ENCODE measurements at places on chromosomes 13 and 19.

DNA sequence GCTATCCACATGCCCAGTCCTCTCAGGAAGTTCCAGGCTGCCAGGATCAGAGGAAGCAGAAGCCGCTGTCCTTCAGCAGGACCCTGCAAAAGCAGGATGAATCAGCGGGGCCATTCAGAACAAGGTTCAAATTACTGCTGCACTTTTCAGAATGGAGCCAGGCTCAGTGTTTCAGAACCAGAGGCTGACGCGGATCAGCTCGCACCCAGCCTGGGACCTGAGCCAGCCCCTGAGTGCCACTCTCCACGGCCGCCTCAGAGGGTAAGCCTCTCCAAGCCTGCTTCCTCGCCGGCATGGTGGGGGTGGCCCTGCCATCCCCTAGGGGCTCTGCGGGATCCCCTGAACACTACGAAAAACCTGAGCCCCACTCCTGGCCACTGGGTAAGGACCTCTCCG is 24.7 kb downstream of the RASA3 start:
- DNase-seq, result peak; percentile 64

DNA sequence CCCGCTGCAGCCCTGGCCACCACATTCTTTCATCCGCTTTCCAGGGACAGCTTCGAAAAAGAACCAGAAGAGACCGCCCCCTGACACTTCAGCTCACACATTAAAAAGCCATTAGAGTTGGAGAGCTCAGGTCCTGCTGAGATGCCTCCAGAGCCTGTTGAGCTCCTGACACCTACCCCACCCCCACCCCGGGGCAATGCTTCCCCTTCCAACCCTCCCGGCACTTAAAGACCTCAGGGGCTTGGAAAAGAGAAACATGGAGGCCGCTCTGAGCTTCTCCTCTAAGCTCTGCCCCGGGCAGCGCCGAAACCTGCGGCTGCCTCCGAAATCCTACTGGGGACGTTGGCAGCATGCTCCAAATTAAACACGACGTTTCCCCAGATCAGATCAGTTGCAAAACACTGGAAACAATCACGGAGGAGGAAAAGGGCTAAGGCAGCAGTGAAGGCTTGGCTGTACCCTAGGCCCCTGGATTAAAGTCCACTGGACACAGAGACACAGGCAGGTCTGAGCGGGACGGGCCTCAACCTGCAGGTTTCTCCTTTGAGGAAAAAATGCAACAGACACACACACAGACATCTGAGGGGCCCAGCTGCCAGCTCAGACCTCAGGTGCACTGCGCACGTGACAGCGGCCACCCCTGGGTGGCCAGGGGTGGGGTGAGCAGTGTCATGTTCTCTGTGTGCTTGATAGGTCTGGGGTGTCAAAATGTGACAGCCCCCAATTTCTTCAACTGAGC is 9.6 kb downstream of the SH3GL1 start:
- DNase-seq, result no peak

DNA sequence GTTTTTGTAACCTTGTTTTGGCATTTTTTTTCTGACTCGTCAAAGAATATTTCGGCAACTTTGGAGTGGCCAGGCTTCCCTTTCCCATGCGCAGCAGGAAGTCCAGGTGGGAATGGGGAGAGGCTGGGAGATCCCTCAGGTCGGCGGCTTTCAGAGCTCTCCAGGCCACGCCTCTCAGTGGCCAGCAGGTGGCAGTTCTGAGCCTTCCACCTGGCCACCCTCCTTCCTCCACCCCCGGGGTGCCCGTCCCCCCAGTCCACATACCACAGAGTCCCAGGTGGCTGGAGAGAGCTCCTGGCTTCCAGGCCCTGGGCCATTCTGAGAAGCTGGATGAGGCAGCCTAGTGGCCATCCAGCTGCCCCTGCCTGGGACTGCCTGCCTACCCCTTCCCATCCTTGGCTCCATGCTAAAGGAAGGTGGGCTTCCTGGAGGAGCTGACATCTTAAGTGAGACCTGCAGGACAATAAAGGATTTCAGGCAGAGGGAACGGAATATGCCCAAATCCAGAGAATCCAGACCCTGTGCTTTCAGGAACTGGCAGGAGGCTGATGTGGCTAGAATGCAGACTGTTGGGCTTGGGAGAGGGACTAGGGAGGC is 46.3 kb downstream of the CCNE1 start:
- DNase-seq, result no peak

DNA sequence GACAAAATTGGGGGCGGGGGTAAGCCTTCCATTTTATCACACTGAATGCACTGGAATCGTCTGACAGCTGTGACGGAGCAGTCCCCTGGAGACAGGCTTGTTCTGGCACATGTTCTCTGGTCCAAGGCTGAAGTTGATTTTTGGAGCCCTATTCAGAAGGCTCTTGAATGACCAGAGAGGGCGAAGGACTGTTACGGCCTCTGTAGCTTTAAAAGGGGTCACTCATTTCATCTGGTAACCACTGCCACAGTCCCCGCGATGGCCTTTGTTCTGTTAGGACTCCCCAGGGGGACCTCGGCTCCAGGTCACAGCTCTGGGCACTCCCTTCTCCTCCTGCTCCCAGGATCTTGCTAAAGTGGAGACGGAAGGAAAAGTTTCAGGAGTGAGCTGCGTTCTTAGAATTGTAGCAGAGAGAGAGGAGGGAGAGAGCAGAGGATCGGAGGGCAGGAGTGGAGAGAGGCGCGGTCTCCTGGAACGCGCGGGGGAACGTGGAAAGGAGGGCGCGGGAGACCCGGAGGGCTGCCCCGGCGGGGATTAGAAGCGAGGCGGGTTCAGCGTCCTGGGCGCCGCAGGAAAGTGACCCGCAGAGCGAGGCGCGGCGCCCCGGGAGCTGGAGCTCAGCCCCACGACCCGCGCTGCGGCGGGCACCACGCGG is 134.3 kb upstream of the MYO16 start:
- no peak for DNase-seq

DNA sequence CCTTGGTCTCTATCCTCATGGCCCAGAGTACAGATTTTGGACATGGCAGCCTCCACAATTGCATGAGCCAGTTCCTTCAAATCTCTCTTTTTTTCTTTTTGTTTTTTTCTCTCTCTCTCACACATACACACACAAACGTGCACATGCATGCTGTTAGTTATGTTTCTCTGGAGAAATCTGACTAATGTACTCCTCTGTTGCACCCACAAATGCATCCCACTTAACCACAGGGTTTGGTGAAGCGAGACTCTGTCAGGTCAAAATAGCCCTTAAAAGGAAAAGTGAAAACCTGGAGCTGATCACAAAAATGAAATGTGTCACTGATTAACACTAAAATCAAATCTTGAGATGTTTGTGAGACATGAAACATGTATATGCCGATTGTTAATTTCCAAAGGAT is 374.6 kb upstream of the ARGLU1 start:
- no peak for DNase-seq

DNA sequence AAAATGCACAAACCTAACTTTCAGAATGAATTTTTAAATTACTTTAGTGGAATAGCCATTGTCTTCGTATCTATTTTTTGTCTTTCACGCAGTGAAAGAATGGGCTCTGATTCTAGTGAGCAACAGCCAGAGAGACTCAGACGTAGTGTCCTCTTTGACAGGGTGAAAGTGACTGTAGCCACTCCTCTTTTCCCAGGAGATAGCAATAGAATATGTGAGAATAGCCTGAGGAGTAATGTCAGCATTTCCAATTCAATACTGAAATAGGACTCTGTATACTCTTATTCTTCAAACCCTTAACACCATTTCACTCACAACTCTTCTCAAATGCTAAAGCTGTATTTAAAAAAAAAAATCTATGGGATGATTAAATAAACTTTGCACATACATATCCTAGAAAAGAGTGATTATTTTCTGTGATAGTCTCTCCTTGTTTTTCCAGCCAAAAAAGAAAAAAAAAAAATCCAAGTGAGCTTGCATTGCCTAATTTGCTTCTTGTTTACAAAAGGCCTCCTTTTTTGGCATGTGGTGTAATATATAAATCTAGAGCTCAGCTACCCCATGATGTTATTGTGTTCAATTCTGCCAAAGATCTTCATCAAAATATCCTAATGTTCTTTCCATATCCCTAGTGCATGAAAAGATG is 626.1 kb upstream of the SLITRK6 start:
- no peak for DNase-seq

- DNase-seq, result peak; percentile 60
Observed at GRCh38 chr13:85508683-85509329, 290.4 kb downstream of the SLITRK6 start.

DNA sequence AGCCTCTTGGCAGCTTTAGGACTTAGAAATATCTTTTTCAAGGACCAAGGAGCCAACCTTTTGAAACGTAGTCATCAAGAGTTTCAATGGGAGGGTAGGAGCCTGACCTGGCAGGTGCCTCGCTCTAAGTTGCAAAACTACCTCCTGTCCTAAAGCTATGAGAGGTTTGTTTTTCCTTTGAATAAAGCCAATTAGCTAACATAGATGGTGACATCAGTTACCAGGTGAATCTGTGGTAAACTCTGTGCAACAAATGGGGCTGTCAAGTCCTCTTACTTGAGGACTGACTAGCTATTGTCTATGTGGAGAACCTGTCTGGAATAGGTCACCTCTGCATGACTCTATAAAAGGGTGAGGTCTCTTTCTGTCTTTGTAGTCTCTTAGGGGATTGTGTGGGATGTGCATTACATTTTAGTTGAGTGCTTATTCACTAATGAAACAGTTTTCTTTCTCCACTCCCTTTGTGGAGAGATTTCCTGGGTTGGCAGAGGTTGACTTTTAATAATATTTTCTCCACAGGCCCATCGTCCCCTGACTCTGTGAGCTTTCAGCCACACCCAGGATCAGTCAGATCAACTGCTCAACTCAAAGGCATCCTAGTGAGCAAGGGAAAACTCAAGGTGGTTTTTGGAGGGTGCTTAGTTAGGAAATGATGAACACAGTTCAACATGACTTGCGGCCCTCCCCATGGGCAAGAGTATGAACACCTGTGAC is 9.9 kb downstream of the ARL11 start:
- no peak for DNase-seq

DNA sequence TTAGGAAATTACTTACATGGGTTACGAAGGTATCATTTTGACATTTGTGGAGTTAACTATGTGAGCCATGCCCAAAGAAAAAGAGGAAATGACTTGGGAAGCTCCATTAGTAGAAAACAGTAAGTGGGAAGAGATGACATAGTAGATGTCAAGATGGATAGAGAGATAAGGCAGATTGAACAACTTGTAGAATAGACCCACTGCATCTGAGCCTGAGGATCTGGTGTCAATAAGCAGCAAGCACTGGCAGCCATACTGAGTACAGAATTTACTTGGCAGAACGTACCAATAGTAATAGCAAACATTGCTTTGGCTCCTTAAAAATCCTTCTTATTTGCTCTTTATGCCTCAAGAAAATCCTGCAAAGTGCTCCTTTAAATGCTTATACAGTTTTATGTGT is 203.8 kb downstream of the GPC6 start:
- DNase-seq, result no peak

DNA sequence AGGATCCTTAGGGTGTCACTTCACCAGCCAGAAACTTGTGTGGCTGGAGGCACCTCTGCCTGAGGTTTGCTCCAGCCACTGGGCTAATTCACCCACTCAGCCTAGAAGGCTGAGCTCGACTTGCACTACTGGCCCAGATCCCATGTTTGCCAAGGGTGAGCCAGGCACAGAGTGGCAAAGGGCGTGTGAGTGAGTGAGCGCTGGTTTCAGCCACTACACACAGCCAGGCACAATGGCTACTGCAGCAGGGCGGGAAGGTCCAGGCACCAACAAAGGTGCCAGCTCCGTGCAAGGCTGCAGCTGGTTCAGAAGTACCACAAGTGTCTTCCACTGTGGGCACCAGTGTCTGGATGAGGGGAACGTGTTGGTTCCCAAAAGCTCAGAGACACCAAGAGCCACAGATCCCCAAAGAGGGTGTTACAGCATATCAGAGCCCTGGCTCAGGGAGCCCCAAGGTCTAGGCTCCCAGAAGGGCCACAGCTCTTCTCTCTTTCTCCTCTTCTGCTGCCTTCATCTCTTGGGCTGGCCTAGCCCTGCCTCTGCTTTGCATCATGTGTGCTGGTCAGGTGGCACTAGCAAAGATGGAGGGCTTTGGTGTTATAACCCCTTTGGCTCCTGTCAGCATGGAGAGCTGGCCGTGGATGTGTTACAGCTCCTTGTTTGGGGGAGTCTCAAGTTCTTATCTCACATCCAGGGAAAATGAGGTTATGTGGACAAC is 736.3 kb upstream of the KLHL1 start:
- no peak for DNase-seq

DNA sequence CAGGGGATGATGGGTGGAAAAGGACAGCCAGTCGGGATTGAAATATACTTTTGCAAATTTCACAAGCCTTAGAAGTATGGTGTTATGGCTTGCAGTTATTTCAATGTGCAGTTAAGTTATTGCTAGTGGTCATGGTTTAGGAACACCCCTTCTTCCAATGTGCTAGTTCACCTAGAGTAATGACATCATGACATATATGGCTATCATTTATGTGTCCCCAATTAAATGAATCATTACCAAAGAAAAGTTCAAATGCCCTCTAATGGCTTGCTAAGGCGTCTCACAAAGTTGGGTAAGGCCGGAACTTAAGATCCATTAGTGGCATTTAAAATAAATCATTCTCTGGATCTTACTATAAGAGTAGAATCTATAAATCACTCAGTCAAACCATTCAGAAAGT is 271.6 kb downstream of the SPRY2 start:
- no peak for DNase-seq

GRCh38 chr13:43482641-43483040 is 304.1 kb downstream of the ENOX1 start:
- no peak for DNase-seq

DNA sequence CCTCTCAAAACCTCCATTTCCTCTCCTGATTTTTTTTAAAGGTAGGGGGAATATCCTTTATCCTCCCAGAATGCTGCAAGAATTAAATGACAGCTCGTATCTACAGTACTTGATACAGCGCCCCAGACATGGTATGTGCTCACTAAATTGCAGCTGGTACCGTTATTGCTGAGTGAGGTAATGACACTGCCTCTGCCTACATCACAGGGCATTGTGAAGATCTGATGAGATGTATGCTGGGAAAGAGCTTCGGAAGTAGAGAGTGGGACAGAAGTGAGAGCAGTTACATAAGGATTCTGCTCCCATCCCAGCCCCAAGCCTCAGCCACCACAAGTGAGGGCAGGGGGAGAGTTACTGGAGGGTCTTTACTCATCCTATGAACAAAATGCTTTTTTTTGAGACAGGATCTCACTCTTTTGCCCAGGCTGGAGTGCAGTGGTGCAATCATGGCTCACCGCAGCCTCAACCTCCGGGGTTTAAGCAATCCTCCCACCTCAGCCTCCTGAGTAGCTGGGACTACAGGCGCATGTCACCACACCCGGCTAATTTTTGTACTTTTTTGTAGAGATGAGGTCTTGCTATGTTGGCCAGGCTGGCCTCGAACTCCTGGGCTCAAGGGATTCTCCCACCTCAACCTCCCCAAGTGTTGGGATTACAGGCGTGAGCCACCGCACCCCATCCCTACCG is 1.7 kb upstream of the FKRP start:
- no peak for DNase-seq

Measured in aorta (tissue), 5 donors.